ENCODE measurements at places on chromosomes 7 and 10.

- no peak for DNase-seq
- no peak overlapping the region for H3K27ac ChIP-seq
- no peaks in the 10 kb centered on the region for H3K27me3 ChIP-seq
Measured at GRCh38 chr7:48170506-48170905, 752 bp upstream of the ABCA13 start.

DNA sequence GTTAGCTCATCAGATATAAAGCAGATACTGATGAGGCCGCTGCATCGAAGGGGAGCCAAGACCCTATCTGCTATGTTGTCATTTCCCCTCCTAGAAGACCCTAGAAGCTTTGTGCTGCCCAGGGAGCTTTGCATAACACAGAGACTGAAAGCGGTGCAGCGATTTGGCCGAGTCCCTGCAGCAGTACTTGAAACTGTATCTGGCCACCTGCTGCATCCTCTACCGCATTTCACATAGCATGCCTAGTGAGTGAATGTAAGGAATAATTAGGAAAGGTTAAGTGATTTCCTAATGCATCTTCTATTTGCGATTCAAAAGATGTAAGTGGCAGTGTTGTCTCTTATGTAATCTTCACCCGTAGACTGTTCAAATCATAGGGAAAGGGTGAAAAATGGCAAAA, 106.7 kb downstream of the LRMDA start:
- no peak for DNase-seq
- no peaks in the 10 kb centered on the region for H3K27me3 ChIP-seq
- no peaks in the 10 kb centered on the region for H3K36me3 ChIP-seq
- no peak overlapping the region for H3K27ac ChIP-seq

DNA sequence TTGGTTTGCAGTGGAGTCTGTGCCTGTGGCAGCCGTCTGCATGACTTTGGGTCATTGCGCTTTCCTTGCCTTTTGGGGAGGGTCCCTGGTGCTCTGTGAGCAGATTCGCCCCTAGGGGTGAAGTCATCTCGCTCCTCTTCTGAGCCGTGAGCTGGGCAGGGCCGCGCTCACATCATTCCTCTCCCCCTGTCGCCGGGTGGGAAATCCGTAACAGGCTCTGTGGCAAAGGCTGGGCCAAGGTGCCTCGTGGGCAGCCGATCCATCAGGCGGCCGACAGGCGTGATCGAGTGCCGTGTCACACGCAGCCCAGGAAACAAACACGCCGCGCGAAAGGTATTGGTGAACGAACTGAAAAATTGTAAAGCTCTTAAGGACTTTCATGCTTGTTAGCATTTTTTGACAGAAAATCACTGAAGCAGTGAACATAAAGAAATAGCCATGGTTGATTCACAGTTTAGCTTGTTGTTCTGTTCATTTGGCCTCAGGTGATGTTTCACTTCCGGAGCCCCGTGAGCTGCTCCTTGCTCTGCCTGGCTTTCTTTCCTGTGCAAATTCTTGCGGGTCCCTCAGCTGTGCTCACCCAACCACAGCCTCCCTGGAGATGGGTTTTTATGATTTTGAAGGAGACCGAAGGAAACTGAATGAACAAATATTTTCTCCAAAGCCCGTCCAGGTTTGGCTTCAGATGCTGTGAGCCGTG, 122.1 kb downstream of the NKX6-2 start:
- H3K4me3 ChIP-seq = no peak overlapping the region
- DNase-seq = no peak
- H3K4me1 ChIP-seq = no peaks in the 10 kb centered on the region
- no peak overlapping the region for H3K27ac ChIP-seq

GRCh38 chr10:74249865-74250264, 98.8 kb downstream of the ADK start:
- no peak for DNase-seq
- H3K4me1 ChIP-seq = no peaks in the 10 kb centered on the region
- peaks cover under 1% of the 10 kb centered on the region for H3K27me3 ChIP-seq
- no peak overlapping the region for H3K4me3 ChIP-seq
- H3K36me3 ChIP-seq = no peaks in the 10 kb centered on the region

- H3K36me3 ChIP-seq = no peaks in the 10 kb centered on the region
- H3K27ac ChIP-seq = no peak overlapping the region
- H3K4me3 ChIP-seq = no peak overlapping the region
- no peaks in the 10 kb centered on the region for H3K4me1 ChIP-seq
- no peaks in the 10 kb centered on the region for H3K27me3 ChIP-seq
Measured at GRCh38 chr7:136585954-136586670, 282.3 kb upstream of the CHRM2 start.
